ENCODE measurements at places on chromosomes 2 and 18. TPM values are rescaled to one million over a fixed set of nuclear protein-coding genes. Genes with fewer than 3 reads are reported as not detected.

The CELF4 gene
- total RNA-seq, result 0.19 TPM

The MLPH gene
- total RNA-seq, result 80.9 TPM

The NEB gene
- 1.5 TPM for total RNA-seq

The RGPD4 gene
- total RNA-seq, result 0.11 TPM

The PROKR1 gene
- not detected for total RNA-seq

The FBXO15 gene
- not detected for total RNA-seq

The CNTNAP5 gene
- total RNA-seq, result not detected

The MOGAT1 gene
- 0.65 TPM for total RNA-seq

- no peak for DNase-seq
Observed at GRCh38 chr2:119792907-119793312, 33.2 kb downstream of the PTPN4 start.

DNA sequence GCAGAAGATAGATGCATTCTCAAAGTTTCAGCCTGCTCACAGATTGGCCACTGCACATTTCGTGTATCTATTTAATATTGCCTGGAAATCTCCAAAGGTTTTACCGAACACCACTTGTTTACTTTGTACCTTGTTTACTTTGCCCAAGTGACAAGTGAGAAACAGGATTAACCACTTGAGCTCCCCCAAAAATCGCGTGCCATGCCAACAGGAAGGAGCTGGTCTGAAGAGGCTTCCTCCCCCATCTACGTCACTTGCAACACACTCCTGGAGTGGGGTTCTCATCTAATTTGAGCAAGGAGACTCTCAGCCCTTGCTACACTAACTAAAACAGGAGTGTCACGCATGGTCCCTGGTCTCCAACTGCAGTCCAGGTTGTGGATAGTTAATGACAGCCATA lies 212.5 kb upstream of the TMEM200C start:
- DNase-seq, result no peak

DNA sequence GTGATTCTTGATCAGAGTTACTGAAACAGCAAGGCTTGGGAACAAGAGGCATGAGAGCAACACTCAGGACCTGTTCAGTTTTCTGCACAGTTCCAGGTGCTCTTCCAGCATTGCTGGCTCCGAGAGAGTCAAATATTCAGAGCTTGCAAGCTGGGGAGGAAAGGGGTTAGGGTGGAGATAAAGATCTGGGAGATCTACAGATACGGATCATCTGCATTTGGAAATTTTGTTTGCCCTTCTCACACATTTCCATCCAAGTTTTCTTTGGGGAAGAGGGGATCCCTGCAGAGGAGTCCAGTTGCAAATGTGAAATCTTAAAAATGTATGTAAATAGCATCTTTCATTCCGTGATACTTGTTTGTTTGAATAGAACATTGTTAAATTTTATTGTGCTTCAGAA lies 108.2 kb downstream of the NEDD4L start:
- DNase-seq, result no peak

GRCh38 chr2:240250150-240250984 lies 109.9 kb upstream of the OTOS start:
- DNase-seq, result peak; percentile 34

DNA sequence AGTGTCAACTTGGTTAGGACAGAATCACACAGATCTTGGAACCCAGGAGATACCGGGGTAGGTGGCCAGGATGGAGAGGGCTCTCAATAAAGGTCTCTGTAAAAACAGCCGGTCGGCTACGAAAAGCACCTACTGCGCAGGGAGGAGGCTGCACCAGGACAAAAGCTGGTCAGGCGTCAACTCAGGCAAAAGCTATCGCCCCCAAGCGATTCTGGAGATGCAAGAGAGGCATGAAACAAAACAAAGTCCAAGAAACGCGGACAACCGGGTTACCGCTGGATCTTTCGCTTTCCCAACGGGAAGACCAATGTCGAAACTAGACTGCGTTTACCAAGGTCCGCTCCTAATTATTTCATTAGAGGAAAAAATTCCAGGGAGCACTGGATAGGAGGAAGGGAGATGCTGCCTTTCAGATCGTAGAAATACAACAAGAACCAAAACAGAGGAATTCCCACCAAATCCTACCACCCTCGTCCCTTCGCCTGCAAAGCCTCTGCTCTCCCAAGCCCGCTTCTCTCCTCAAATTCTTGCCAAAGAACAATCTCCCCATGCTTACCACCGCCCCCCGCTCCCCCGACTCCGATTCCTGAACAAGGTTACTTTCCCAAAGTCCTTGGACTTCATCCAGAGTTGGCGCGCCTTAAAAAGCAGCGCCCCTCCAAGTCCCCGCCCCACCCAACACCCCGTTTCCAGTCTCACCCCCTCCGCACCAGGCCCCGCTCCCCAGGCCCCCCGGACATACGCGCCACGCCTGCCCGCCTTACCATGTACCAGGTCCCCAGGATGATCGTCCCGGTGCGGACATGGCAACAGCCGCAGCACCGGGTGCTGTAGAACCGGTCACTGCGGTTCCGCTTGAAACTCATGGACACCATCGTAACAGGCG lies 539 bp downstream of the LAPTM4A start:
- peak; percentile 60 for DNase-seq

- DNase-seq, result no peak
Observed at GRCh38 chr18:6207116-6207515, 207.6 kb downstream of the L3MBTL4 start.

GRCh38 chr18:44837482-44838180 lies 156.9 kb downstream of the SETBP1 start:
- DNase-seq, result no peak

DNA sequence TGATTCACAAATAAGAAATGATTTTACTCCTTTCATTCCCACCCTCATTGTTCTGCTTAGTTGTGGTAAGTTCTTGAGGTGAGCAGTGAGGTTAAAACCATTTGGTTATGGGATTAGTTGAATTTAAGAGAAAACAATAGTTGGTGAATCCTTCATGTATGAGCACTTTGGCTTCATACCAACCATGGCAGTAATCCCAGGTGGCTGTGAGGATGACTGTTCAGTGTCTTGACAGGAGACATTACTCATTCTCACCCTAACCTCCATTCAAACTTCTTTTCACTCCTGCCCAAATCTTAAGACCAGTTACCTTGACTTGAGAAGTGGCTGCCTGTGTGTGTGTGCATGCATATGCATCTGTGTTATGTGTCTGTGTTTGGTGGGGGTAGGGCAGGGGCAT lies 143.1 kb downstream of the SETBP1 start:
- no peak for DNase-seq

DNA sequence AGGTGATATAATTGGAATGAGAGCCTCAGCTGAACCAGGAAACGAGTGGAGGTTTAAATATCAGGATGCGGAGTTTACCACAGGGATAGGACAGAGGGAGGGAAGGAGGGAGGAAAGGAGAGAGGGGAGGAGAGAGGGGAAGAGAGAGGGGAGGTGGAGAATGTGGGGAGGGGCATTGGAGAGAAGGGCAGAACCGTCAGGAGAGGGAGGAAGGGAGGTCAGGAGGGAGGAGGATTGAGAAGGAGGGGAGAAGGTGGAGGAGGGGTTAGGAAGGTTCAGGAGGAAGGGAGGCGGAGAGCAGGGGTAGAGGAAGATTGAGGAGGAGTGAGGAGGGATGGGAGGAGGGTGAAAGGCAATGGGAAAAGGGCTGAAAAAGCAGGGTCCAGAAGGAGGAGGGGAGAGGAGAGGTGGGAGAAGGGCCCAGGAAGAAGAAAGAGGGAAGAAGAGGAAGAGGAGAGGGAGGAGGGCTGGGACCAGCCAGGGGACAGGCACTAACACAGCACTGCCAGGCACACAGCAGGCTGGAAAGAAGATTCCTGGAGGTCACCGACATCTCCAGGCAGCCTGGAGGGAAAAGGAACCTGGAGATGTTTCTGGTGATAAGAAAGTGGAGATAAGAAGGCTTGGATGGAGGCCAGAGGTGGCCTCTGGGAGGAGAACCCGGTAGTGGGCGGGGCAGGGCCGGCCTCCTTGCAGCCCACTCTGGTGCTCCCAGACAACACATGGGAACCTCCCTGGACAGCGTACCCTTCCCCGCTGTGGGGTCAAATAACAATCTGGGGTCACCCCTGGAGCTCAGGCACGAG lies 176.7 kb upstream of the SMAD2 start:
- no peak for DNase-seq

DNA sequence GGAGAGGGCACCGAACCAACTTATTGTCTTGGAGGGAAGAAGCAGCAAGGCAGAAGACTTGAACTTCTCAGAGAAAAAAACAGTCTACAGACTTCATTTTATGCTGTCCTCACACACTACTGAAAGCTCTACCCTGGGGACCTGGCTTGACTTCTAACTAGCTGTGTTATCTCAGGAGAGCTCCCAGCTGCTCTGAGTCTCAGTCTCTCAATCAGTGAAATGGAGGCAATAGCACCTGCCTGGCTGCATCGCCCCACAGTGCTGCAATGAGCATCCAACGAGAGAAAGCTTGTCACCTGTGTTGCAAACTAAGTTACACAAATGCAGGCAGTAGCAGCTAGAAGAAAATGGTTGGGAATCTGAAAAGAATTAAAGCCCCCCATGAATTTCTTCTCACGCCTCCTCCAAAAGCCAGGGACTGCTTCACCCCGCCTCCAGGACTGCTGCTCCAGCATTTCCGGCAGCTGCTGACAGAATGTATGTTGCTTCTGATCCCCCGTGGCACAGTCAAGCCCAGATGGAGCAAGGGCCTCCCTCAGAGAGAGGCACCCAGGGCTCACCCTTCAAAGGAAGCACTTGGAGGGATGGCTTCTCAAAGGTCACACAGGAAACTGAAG lies 116.3 kb downstream of the BCL11A start:
- no peak for DNase-seq

DNA sequence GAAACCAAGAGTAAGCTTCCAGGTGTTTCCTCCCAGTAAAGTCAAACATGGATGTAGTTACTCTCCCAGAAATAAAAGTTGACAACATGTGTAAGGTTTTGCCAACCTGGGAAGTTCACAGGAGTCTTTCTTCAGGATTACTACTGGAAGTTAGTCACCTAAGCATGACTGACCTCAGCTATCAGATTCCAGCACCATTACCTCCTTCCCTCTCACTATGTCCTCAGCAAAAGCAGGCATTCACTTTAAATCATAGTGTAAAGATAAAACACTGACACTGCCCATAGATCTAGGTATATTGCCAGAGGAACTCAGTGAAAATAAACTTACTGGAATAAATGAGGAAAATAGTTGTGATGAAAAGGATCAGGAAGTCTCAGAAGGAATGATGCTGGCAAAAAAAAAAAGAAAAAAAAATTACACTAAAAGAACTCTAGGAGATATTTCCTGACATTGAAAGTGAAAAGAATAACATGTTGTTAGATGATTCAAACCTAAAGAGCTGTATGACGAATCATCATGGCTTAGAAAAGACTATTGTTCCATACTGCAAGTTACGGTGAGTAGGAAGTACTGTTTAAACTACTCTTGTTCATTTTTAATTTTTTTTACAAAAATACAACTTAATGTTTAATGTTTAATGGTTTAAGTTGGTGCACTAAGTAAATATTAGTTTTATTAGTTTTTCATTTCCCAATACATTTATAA lies 484.5 kb upstream of the ZNF804A start:
- DNase-seq, result no peak

GRCh38 chr18:11789716-11790510 lies 61.3 kb upstream of the CHMP1B start:
- DNase-seq, result no peak

DNA sequence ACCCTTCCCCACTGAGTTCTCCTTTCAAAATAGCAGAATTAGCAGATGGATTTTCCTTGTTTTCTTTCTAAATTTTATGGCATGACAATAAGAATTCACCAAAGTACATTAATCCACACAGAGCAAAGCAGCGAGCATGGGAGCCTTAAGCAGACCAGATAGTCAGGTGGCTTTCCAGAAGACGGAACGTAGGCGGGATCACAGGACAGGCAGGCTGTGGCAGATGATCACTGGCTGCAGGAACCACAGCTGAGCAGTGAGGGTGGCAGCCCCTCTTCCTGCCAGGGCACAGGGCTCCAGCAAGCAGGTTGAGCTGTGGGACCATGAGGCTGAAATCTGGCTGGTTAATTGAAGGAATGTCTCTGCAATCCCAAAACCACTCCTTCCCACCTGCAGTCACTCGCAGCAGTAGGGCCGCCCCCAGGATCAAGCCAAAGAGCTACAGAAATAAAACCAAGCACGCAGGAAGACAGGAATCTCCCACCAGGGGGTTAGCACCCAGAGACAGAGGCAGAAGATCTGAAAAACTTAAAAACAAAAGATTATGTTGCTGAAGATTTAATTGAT lies 259.9 kb downstream of the EIPR1 start:
- no peak for DNase-seq

GRCh38 chr2:11018651-11019185 lies 107.0 kb downstream of the KCNF1 start:
- no peak for DNase-seq

- no peak for DNase-seq
Observed at GRCh38 chr18:1292167-1292566, 387.5 kb downstream of the ADCYAP1 start.

DNA sequence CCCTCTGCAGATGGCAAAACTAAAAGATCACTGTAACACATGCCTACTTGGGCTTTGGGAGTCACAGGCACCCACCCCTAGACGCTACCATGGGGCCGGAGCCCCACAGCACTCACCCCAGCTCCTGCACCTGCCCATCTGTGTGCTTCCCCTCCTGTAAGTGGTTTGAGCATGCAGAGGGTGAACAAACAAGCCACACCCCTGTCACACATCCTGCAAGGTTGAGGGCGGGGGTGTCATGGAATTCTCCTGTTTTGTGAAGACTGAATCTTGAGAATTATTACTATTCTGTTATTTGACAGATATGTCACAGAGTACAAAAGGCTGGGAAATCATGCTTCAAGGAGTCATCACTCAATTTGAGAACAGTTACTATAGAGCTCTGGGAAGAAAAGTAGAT lies 60.9 kb downstream of the RFTN2 start:
- DNase-seq, result no peak

DNA sequence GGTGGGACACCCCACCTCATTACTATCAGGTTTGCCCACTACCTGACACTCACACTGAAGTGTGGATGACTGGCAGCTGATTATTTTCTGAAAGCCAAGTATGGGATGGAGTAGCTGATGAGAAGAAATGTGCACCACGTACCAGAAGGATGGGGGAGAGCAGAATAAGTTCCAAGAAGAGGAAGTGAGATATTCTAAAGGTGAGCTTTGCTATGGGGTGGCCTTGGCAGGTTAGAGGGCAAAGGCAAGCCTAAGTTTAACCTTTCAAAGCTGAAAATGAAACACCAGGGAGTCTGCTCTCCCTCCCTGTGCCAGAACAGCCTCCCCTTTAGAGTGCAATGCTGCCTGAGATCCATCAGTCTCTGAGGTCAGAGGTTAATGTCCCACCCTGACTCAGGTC lies 196.1 kb upstream of the OSR1 start:
- no peak for DNase-seq

DNA sequence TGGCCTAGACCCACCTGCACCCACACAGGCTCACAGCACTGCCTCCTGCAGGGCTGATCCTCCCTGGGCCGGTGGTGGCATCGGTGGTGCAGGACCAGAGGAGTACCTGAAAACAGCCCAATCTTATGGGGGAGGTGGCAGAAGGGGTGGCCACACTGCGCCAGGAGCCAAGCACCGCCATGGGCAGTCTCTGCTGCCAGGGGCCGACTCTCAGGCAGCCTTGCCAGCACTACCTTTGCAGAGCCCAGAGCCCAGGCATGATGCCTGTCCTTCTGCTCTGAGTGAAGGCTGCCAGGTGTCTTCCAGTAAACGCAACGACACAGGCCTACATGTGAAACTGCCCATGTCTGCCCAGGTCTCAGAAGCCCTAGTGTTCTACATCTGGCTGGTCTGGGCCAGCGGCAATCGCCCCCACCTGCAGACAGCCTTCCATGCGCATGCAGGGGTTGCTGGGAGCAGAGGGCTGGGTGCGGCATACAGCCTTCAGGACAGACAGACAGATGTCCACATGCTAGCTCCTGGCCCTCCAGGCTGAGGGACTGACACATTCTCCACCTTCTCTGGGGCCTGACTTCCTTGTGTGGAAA lies 6.8 kb downstream of the HS6ST1 start:
- DNase-seq, result peak; percentile 39

All from Right ventricle myocardium superior (tissue), 1 donor.